ENCODE measurements at places on chromosomes 12 and 14. TPM values are rescaled to one million over a fixed set of nuclear protein-coding genes. Genes with fewer than 3 reads are reported as not detected.

GYS2 gene
- not detected for total RNA-seq

SNAPC1 gene
- 7.1 TPM for total RNA-seq

ASCL1 gene
- total RNA-seq, result 0.20 TPM

DPY19L2 gene
- 4.9 TPM for total RNA-seq

CCDC177 gene
- total RNA-seq, result 6.2 TPM

ARHGAP9 gene
- 3.7 TPM for total RNA-seq

E2F7 gene
- 24.5 TPM for total RNA-seq
